ENCODE measurements at places on chromosomes 4 and X.

GRCh38 chr4:88619971-88620370 lies 27.7 kb downstream of the HERC3 start:
- DNase-seq, result no peak

DNA sequence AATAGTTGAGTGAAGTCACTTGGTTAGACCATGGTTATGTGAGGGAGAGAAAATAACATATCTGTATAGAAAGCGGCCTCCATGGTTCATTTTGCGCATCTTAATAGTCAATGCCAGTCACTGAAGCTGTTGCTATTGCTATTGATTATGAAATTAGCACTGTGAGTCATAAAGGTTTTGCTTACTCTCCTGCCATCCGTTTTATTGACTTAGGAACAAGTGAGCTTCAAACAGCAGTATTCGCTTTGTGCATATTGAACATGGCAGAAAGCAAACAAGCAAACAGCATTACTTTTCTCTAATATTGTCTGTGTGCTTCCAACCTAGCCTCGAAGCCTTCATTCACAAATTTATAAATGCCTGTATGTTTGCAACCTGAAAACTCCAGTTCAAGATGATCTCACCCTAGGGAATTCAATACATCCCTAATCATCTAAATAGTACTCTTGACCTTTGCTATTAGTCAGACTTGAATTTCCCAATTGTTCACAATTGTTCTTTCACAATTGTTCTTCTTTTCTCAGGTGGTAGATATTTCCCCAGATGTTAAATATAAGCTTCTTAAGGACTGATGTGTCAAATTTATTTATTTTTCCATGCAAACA lies 55.9 kb upstream of the GABRA2 start:
- no peak for DNase-seq

DNA sequence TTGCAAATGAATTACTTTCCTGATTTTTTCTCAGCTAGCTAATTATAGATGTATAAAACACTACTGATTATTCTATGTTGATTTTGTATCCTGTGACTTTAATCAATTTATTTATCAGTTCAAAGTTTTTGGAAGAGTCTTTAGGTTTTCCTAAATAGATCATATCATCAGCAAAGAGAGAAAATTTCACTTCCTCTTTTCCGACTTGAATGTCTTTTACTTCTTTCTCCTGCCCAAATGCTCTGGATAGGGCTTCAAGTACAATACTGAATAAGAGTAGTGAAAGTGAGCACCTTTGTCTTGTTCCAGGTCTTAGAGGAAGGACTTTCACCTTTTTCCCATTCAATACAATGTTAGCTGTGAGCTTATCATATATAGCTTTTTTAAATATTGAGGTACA lies 417.9 kb downstream of the PDGFC start:
- DNase-seq, result no peak

GRCh38 chrX:71128915-71129765 lies 10.7 kb downstream of the MED12 start:
- no peak for DNase-seq

DNA sequence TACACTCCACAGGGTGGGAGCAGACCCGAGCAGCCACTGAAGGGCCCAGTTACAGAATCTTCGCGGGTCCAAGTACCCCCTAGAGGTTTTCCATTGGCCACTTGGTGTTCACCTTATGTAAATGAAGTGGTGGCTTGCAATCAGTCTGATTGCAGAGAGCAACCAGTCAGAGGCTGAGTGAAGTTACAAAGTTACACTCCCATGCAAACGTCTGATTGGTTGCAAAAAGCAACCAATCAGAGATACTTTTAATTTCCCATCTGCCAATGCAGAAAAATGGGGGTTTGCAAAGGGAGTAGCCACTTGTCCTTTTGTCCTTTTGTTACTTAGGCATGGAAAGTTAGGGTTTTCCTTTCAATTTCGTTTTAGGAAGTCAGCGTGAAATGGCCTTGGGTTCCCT lies 27.0 kb upstream of the NKAP start:
- no peak for DNase-seq

GRCh38 chr4:89899152-89899551 lies 4.5 kb downstream of the MMRN1 start:
- DNase-seq, result no peak

DNA sequence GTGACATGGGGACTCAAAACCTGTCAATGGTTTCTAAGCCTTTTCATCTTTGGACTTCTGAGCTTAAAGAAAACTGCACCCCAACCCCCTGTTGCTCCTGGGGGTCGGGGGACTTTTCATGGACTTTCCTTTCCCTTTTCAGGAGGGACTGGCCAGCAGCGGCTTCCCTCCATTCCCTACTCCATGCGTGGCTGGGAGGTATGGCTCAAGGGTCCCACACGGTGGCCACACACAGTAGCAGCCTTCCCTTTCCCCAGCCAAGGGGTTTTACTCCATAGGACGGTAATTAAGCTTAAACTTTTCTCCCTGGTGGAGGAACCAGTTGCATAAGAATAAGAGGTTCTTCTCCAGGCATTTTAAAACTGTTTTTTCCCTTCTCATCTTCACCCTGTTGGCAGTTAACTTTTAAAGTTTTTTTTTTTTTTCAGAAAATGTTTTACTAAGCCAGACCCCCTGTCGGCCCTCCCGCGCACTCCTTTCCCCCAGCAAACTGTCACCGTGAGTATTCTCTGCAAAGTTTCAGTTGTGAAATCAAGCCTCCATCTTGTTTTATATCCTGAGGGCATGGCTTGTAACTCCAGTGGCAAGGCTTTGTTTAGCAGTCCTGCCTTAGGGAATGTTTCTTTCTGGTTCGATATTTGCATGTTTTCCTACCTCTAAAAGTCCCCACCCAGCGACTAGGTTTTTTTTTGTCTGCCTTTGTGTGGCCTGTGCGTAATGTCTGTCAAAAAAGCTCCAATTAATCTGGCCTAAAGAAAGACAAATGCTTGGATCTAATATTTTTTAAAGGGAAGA lies 325.7 kb downstream of the TLL1 start:
- DNase-seq, result no peak

GRCh38 chrX:128973033-128973432 lies 550.3 kb downstream of the SMARCA1 start:
- DNase-seq, result no peak

GRCh38 chrX:110665223-110666002 lies 130.2 kb downstream of the CHRDL1 start:
- no peak for DNase-seq

- no peak for DNase-seq
Measured at GRCh38 chrX:46575991-46576392, 2.4 kb downstream of the CHST7 start.

GRCh38 chrX:71118032-71118984 lies at the start of gene MED12:
Gene MED12 (plus strand): TSS chrX:71118596. CDS start chrX:71118755, 159 bp downstream.
- DNase-seq, result no peak

DNA sequence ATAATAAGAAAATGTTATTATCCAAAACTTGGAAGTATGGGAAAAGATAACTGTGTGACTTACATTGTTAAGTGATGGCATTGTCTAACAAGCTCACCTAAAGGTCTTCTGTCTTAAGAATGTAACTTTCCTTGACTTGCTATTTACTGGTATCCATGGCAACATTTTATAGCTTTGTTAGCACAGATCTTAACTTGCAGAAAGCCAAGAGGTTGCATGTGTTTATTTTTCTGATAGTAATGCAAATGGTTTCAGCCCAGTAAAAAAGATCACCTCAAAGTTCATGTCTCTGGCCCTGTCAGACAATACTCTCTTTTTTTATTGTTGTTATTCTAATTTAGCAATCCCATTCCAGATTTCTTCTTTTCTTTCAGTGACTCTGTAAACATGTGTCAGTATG lies 425.3 kb downstream of the SPRY1 start:
- no peak for DNase-seq
